ENCODE measurements at places on chromosomes 5 and 9.
A peak's percentile ranks its signal among the peaks of the same experiment; 100 is the strongest.

DNA sequence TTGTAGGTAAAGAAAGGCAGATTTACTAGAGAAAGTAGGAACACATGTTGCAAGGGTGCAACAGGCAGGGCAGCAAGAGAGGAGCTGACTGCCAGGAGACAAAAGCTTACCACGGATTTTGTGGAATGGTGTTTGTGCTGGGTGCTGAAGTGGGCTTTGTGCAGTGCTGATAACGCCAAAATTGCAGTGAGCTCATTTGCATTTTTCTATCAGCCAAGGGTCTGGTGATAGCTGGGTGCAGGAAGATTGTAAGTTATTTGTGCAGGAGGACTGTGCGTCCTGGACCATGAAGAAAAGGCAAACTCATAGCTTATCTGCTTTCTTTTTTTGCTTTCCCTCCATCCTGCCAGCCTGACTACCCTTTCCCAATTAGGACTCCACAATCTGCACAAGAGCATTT is 13.6 kb downstream of the CTSL start:
- DNase-seq: no peak

DNA sequence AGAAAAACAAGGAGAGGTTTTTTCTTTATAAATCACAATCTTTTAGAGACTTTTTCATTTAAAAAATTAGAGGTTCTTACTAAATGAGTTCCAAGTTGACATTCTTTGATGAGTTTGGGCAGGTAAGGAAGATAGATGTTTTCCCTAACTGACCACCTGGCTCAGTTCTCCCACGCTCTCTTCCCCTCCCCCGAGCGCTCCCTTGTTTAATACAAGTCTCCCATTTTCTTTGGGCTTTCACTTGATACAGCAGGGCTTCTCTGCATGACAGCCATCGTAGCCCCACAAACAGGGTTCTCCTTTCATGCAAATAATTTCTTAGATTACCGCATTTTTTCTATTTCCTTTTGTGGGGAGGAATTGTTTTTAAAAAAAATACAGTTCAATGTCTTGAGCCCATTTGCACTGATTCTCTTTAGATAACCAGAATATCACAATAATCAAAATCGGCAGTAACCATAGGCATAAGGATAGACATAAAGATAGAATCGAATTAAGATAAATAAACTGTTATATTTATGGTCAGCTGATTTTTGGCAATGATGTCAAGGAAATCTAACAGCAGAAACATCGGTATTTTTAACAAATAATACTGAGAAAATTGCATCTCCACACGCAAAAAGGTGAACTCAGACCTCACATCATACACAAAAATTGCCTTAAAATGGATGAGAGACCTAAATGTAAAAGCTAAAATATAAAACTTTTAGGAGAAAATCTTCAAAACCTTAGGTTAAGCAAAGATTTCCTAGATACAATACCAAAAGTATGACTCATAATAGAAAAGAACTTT is 325.4 kb downstream of the PIK3R1 start:
- DNase-seq: no peak

DNA sequence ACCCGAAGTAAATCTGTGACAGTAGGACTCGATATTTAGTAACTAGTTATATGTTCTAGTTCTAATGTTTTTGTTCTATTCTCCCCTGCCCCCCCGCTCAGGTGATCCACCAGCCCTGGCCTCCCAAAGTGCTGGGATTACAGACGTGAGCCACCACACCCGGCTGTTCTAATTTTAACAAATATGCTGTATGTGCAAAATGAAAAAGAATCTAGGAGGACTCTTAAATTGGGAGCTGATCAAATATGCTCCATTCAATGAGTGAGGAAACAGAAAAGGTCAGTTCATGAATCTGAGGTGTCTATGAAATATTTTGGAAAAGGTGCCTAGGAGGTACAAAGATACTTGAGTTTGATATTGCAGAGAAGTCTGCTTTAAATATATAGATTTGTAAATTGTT is 16.8 kb downstream of the CENPK start:
- DNase-seq: no peak

- peak; percentile 5 for DNase-seq
Observed at GRCh38 chr9:82532504-82533180, 530.3 kb downstream of the RASEF start.

DNA sequence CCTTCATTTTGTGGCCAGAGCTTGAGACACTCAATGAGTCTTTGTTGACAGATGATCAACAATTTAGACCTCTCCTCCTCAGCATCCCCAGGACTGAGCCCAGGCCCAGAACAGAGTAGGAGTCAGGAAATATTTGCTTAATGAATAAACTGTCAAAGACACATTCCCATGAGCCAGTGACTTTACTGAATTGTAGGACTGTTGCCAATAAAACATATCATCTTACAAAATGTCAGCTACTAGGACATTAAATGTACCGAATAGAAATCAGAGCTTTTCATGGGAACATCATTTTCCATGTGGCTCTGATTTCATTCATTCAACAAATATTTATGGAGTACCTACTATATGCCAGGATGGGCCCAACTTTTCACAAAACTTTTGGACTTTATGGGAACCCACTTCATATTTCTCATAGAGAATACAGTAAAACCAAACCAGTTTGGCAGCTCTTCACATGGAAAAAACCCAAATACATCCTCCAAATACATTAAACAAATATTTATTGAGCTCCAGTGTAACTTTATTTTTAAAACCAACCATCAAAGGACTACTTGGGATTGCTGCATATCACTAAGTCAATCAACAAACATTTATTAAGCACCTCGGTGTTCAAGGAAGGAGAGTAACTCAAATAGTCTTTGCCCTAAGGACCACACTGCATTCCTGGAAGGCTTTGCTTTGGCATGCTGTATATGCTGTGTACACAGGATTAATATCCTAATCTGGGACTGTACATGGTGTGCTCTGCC is 11.4 kb downstream of the VDAC1 start:
- no peak for DNase-seq

DNA sequence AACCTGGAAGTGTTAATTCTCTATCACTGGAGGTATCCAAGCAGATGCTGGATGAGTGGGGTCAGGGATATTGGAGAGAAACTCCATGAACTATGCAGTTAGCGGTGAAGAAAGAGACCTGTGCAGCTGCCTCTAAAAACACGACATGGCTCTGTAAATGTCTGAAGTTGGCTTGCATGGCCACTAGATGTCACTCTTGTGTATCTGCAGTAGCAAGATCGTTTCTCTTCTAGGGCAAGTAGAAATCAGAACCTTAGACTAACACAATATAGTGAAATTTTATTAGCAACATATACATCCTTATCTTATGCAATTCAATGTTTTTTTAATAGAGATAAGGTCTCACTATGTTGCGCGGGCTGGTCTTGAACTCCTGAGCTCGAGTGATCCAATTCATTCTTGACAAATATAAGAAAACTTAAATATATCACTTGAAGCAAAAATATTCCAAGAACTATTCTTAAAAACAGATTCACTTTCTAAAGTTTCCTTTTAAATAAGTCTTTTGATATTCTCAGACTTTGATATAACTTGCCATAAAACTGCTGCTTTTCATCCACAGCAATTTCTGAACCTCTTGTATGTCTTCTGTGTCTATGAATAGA is 2.9 kb downstream of the OR2S2 start:
- peak; percentile 78 for DNase-seq

DNA sequence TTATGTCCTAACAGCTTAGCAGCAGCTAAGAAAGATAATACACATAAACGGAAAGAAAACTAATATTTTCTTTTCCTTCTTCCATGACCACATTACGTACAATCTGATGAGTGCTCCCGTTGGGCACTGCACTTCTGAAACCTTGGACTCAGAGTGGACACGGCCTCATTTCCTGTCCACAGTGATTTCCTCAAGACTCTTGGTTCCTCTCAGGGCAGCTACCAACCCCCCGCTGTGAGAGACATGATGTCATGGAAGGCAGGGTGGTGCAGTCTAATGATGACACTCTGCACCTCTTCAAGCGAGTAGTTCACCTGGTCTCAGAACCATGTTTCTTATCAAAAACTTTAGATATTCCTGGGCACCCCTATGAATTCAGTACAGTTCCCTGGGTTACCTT is 68.7 kb upstream of the CTSL start:
- no peak for DNase-seq

DNA sequence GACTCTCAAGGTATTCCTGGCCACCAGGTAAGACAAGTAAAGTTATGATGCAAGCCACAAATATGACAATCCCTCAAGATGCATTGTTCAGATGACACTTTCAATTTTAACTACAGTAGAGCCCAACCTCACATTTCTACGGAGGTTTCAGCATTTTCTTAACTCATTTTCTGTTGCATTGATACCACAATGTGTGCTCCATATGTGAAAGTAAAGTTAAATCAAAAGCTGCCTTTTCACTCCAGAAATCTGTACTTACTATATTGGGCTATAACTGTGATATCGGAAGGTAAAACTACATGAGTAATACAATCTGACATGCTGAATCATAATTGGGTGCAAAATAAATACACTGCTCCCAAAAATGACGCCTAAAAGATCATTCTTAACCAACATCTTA is 333.6 kb upstream of the MEF2C start:
- no peak for DNase-seq

- DNase-seq: no peak
Observed at GRCh38 chr5:59354274-59354673, 539.3 kb downstream of the PDE4D start.

- no peak for DNase-seq
Observed at GRCh38 chr9:93675336-93676150, 99.2 kb downstream of the PHF2 start.

- DNase-seq: no peak
Observed at GRCh38 chr5:148806520-148806931, 19.9 kb upstream of the ADRB2 start.

DNA sequence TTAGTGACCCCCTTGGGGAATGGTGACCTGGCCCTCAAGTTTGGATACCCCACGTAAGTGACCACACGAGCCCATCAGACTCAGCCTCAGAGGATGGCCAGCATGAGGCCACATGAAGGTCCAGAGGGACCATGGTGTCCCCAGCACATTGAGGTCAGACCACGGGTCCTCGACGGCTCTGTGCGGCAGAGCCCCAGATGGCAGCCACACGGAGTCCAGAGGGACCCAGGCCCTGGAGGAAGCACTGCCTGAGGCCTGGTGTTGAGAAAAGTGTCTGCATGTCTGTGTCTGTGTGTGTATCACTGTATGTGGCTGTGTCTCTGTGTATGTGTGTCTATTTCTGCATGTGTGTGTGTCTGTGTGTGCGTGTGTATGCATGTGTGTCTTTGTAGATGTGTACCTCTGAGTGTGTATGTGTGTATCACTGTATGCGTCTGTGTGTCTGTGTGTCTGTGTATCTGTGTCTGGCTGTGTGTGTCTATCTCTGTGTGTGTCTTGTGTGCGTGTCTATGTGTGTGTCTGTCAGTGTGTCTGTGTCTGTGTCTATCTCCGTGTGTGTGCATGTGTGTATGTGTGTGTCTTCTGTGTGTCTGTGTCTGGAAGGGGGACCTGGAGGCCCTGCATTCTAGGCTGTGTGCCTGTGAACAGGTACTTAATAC is 992 bp downstream of the LCNL1 start:
- no peak for DNase-seq

- no peak for DNase-seq
Observed at GRCh38 chr5:76685704-76686103, 30.2 kb upstream of the F2R start.

All from hematopoietic multipotent progenitor cell (in vitro differentiated cells).